ENCODE measurements at places on chromosomes 1 and 21.

GRCh38 chr1:109997867-109998229, 13.3 kb downstream of the AHCYL1 start:
- DNase-seq = no peak

GRCh38 chr1:24100945-24101737, 10.8 kb downstream of the MYOM3 start:
- no peak for DNase-seq

- no peak for DNase-seq
Observed at GRCh38 chr1:61506236-61506635, 218.7 kb downstream of the TM2D1 start.

DNA sequence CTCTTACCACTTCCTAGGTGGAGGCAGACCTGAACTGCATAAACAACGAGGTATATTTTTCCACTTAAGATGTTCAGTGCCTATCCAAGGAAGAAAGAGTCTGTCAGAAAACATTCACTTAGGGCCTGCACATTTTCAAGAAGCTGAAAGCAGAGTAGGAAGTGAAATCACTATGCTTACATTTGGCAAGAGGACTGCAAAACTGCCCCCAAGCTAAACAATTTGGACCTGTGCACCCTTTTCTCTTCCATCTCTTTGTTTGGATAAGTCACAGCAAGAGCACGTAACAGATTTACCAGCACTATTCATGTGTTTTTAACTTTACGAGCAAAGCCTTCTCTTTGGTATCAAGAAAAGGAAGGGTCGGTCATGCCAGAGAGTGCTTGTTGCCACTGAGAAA, 13.2 kb upstream of the BEND5 start:
- no peak for DNase-seq

DNA sequence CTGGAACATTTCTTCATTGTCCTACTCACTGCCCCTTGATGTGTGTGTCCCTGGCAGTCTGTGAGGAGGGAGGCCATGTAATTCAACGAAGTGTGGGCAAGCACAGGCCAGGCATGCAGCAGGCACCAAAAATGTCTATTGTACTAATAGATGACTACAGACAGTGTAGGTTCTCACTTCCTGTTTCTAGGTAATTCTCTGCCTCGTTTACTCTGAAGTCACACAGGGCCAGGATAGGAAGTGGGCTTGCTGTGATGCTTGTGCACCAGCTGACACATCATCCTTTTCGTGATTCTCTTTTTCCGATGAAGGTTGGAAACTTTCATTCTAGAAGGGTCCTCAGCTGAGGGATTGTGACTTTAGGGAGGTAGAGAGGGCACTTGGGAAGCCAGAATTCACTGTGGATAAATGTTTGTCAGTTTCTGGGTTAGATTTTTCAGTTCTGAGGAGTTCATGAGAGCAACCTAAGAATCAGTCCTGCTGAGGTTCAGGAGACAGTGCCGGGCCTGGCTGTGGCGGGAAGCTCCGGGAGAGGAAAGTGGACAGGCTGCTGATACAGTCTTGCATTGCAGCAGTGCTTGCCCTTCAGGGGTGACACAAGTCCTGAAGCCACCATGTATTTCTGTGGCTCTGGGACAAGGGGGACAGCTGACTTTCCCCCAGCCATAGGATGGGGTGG, 4.3 kb upstream of the CSF1 start:
- DNase-seq = no peak

DNA sequence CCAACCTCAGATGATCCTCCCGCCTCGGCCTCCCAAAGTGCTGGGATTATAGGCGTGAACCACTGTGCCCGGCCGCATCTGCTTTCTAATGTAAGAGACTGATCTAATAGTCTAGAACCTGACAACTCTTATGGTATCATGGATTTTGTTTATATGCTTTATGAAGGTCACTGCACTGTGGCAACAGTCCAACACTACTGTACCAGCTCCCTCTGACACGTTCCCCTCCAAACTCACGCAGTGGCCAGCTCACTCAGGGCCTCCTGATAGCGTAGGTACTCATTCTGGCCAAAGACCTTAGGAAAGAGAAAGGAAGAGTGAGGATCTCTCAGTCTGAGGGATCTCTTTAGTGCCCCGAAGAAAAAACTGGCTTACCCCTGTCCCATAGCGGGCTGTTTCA, 6.0 kb upstream of the CFAP141 start:
- no peak for DNase-seq

DNA sequence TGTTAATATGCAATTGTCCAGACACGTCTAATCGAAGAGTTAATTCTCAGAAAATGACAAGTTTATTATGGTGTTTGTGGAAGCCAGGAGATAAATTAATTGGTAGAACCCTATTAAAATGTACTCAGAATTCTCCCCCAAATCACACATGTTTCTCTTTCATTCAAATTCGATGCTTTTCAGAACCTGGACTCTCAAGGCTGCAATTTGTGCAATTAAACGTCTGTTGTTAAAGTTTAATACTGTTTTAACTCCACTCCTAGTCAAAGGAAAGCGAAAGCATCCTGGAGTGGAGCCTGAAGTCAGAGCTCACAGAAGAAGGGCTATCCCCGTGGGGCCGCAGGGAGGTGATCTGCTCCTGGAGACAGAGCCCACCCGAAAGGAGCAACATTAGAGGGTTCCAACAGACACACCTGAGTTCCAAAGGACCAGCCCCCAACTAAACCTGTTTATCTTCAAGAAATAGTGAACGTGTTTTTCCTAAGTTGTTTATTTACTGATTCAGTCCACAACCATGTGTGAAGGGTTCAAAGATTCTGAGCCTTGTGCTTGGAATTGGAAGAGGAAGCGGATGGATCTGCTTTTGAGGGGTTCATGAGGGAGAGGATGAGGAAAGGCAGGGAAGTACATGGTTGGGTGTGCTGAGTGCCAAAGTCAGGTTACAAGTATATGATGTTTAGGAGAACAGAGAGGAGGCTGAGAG, 68.0 kb upstream of the AKT3 start:
- DNase-seq = peak; percentile 21

DNA sequence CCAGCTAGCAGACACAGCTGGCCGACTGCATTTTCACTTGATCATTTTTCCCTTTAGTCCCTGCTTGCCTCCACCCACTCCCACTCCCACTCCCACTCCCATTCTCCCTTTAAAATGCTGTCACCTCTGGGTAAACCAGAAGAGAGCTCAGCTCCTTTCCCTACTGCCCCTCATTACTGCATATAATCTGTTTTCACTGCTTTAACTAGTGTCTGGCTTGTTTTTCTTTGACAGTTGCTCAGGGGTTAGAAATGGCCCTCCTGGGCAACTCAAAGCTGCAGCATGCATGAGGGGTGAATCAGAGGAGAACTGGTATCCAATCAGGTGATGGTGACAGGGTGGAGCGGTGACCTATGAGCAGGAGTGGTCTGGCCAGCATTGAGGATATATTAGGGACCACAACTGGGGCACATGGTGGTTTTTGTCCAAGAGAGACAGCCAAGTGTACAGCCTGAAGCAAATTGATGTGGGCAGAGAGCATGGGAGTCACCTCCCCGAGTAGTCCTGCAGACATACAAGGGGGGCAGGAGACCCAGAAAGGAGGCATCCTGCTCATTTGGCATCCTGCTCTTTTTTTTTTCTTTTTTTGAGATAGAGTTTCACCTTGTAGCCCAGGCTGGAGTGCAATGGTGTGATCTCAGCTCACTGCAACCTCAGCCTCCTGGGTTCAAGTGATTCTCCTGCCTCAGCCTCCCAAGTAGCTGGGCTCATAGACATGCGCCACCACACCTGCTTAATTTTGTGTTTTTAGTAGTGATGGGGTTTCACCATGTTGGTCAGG, 42.6 kb upstream of the SRSF10 start:
- DNase-seq = peak; percentile 74

GRCh38 chr1:4083231-4084047, 183.4 kb upstream of the C1orf174 start:
- DNase-seq = no peak

GRCh38 chr1:10615332-10615731, 140.6 kb downstream of the PEX14 start:
- DNase-seq = no peak
